ENCODE measurements at places on chromosomes 12 and 14. TPM values are rescaled to one million over a fixed set of nuclear protein-coding genes. Genes with fewer than 3 reads are reported as not detected.

DNA sequence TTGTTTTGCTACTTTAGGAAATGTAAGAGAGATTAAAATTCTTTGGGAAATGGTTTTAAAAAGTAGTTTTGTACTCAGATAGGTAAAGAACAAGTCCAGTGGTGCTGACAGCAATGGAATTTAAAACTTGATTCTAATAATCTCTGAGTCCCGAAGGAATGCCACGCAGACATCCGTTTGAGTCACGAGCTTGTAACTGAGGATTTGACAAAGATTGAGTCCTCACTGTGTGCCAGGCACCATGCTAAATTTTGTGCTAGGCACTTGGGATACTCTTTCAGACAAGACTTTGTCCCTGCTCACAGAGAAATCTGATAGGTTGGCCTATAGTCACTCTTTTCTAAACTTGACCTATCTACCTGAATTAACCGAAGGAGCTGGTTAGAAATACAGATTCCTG lies 12.7 kb downstream of the FLRT2 start:
- no peak for DNase-seq

DNA sequence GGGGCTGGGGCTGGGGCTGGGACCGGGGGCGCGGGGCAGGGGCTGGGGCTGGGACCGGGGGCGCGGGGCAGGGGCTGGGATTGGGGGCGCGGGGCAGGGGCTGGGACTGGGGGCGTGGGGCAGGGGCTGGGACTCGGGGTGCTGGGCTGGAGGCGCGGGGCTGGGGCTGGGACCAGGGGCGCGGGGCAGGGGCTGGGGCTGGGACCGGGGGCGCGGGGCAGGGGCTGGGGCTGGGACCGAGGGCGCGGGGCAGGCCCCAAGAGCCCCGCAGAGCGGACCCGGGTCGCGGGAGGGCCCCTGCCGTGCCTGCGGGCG lies 452 bp downstream of the P2RX2 start:
- no peak for DNase-seq

GRCh38 chr14:54567639-54568561 lies 972 bp downstream of the SAMD4A start:
- DNase-seq, result peak; percentile 42

The PSMC6 gene
- total RNA-seq, result 85.5 TPM

The TMEM253 gene
- not detected for total RNA-seq

The RFX4 gene
- total RNA-seq, result not detected

The ABCC9 gene
- total RNA-seq, result not detected

The CDKL1 gene
- total RNA-seq, result 11.5 TPM

The KLHDC1 gene
- total RNA-seq, result 2.5 TPM

DNA sequence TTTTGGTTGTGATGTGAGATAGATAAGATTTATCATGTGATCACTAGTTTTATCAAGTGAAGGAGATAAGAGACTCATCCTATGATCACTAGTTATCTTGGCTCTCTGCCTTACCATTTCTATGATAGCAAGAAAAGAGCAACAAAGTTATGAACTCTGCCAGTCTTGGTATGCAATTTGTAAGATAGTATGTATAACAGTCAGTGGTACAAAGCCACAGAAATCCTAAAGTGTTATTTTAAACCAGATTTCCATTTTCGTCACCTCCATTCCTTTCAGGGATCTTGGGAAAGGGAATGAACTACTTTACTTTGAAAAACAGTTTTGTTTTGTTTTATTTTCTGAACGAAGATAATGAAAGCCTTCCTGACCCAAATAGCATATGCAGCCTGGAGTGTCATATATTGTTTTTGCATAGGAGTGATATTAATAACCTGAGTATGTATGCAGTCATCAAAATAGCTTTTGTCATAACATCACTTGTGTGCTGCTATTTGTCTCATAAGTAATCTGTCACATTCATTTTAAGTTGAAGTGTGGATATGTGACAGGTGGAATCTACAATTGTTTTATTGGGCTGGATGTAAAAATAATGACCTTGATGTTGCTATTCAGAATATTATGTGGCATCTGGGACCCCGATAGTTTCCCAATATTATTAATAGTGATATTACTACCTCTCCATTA lies 35.0 kb downstream of the FLRT2 start:
- no peak for DNase-seq

The PLEKHH1 gene
- 0.29 TPM for total RNA-seq

GRCh38 chr12:83172441-83172840 lies 485.7 kb downstream of the TMTC2 start:
- DNase-seq, result no peak

- DNase-seq, result no peak
These were observed 11.2 kb upstream of the GNPNAT1 start for GRCh38 chr14:52802597-52802996.

- no peak for DNase-seq
These were observed 160.7 kb upstream of the TMTC1 start for GRCh38 chr12:29944269-29945000.

DNA sequence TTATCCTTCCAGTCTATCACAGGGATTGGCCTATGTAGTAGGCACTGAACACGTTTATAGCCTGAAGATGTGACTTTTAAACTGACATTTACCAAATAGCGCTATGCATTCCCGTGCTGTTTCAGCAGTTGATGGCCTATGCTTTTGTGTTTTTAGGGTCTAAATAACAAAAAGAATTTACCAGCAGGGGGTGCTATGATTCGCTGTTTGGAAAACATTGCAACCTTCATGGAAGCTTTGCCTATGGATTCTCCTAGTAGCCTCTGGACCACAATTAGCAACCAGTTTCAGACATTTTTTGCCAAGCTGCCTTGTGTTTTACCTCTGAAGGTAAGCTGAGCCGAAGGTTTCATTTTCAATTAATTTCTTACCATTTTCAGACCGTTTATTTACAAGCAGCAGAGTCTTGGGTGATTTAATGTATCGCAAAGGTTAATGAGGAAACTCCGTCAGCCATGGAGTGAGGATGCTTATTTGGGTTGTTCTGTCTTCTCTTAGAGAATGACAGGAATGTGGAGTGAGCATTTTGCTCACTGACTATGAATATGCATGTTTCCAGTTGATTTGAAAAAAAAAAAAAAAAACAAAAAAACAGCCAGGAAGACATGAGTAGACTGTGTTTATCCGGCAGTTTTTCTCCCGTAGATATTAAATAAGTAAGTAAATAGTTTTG lies 133.1 kb downstream of the PRIMA1 start:
- peak; percentile 18 for DNase-seq
